Osteocyte (in vitro differentiated cells): ENCODE measurements at places on chromosomes 7 and 10.

GRCh38 chr7:120033114-120033513 lies 239.9 kb upstream of the KCND2 start:
- DNase-seq, result no peak

- no peak for DNase-seq
Observed at GRCh38 chr7:12646139-12646538, 41.3 kb upstream of the ARL4A start.

DNA sequence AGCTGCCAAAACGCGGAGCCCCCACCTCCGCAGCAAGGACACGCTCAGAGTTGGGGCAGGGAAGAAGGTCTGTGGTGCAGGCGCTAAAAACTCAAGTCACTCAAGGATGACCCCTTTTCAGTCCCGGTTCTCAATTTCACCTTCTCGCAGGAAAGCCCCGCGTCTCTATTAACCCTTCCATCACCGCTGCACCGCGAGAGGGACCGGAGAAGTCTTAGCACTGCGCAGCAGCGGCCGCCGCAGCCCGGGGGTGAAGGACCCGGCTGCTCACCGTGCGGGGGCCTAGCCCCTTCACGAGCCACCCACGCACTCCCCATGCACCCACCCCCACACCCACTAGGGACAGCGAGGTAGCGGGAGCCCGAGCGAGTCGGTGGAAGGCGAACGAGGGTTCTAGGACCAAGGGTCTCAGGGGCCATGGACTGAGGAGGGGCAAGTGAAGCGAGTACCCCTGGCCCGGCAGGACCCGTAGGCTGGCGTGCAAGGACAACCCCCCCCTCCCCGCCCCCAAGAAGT lies 162.9 kb downstream of the SH3PXD2A start:
- DNase-seq, result no peak

DNA sequence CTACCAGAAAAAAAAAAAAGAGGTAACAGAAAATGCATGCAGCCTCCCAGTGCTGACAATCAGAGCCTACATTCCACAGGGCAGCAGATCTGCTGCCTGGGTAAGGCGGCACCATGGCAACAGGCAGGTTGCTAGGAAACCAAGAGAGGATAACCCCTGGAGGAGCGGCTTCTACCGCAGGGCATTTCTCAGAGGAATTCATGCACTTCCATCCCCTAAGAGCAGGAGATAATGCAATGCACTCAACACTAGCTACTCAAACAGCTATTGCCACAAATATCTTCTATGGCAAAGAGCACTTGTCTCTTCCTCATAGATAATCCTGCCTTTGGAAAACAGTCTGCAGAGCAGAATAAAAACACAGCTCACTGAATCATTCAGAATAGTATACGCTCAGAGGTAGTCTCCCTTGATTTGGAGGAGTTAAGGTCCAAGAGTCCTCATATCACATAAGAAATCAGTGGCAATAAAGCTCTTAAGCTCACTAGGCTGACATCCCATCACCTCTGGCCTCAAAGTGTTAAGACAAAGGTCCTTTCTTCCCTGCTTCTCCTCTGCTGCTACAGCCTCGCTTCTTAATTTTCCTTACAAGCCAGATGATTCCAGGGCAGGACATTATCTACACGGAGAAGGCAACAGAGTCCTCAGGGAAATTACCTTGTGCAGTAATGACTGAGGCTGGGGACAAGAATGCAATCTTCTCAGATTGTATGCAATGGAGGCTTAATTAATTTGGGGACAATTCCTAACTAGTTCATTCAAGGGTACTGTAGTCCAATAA lies 10.7 kb downstream of the PSAP start:
- DNase-seq, result peak; percentile 94

- DNase-seq, result no peak
Observed at GRCh38 chr10:103769176-103769575, 86.2 kb downstream of the SH3PXD2A start.

DNA sequence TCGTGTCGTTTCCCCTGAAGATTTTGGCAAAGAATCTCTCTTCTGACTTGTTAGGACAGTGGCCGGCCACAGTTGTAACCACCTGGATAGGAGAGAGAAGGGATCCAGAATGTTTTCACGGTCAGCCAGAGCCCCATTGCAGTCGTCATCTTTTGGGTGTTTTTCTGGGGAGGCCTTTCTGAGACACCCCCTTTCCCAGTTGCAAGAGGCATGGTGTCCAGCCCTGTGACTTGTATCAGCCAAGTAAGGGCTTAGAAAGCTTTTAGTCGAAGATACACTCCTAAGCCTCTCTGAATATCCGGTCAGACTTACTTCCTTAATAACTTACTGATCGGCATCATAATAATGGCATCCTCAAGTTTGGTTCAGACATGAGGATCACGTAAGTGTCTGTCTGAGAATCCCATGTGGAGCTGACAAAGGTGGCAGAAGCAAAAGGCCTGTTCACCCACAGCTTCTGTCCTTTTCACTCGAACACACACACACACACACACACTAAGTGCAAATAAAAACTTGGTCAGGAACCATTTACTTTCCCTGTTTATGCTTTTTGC lies 435.7 kb upstream of the GALNT17 start:
- DNase-seq, result no peak

GRCh38 chr10:132866601-132867381 lies 75.6 kb downstream of the CFAP46 start:
- peak; percentile 82 for DNase-seq

- DNase-seq, result no peak
Observed at GRCh38 chr7:11633310-11633709, 198.7 kb downstream of the THSD7A start.

DNA sequence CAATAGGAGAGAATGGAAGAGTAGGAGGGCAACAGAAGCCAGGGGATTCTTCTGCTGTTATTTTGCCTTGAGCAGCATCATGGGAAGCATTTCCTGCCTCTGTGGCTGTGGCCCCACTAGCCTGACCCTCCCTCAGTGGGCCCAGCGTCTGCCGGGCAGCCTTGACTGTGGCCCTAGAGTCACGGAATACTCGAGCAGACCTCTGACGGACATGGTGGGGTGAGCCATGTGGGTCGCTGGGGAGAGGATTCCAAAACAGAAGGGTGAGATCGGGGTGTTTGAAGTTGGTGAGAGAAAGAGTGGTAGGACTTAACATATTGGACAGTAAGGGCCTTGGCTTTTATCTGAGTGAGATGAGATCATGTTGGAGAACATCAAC lies 8.3 kb upstream of the PRKAG2 start:
- DNase-seq, result no peak

DNA sequence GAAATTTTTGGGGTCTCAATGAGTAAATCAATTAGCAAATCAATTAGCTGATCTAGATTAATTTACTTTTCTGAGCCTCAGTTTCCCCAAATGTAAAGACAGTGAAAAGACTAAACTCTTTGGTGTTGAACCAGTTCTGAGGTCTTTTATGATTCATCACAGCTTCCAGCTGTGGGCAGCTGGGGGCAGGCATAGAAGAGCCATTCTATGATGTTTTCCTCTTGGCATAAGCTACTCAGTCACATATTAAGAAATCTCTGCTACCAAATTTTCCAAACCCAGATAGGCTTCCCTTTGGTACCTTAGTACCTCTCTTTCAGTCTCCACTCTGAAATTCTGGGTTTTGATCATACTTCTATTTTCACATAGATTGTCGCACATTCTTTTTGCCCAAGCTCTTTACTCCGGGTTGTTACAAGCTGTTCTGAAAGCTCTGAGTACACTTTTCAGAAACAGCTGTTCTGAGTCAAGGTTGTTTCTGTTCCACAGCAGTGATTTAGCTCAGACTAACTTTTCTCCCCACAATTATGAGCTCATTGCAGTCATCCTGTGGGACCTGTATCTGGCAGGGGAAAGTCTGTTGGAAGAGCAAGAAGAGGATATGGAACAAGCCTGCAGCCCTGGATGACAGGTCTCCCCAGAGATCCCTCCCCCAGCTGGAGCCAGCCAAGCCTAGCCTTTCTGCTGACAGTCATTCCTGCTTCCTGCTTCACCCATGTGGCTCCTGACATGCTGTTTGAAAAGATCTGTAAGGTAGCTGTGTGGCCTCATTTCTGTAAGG lies 599.6 kb upstream of the GHITM start:
- no peak for DNase-seq

DNA sequence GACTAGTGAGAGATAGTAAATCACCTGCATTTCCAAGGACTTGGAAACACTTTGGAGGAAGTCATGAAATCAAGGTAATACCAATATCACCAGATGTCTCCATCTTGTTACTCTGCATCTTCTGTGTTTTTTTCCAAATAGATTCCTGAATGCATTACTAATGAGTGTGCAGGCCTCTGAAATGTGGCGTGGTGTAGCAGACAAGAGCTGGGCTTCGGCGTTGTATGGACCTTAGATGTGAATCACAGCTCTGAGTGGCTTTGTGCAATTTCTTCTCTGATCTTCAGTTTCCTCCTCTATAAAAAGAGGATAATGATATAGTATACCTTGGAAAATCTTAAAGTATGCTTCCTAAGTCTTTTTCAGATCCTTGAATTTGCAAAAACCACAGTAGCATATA lies 9.6 kb upstream of the MYPN start:
- DNase-seq, result no peak

GRCh38 chr10:59991661-59992060 lies 85.3 kb upstream of the CCDC6 start:
- DNase-seq, result no peak

DNA sequence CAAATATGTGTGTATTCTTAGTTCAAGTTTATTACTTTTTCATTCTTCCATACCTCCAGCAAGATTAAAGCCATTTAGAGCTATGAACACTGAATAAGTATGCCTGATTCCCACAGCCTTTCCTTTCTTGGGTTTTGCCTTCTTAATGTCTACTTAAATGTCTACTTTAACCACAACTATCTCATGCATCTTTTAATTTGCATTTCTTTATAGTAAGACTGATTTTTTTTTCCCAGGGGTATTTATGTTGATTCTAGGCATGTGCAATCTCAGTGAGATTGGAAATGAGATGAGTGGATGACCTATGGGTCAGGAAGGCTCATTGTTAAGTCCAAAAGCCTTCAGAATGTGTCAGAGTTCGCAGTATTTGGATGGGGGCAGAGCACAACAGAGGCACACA lies 3.6 kb downstream of the PCBD1 start:
- DNase-seq, result no peak

GRCh38 chr7:30185496-30185895 lies 50.7 kb downstream of the MTURN start:
- no peak for DNase-seq

- DNase-seq, result no peak
Observed at GRCh38 chr7:129187681-129188371, 607 bp upstream of the SMO start.
